Naive thymus-derived CD4-positive, alpha-beta T cell (primary cell): ENCODE measurements at places on chromosomes 1 and 21.

DNA sequence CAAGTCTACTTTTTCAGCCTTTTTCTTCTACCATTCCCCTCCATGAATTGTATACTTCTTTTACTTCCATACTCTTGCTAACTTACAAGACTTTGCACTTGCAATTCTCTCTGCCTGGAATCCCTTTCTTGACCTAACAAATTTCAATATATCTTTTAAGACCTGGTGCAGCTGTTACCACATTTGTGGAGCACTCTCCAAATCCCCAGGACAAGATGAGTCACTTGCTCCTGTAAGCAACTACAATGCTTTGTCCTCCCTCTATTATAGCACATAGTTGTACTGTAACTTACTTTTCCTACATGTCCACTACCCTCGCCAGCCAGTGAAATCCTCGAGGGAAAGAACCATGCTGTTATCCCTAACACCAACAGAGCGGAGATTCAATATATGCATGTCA is 43.1 kb downstream of the WARS2 start:
- DNase-seq, result no peak

GRCh38 chr1:246398126-246398813 is 108.8 kb downstream of the SMYD3 start:
- no peak for DNase-seq

DNA sequence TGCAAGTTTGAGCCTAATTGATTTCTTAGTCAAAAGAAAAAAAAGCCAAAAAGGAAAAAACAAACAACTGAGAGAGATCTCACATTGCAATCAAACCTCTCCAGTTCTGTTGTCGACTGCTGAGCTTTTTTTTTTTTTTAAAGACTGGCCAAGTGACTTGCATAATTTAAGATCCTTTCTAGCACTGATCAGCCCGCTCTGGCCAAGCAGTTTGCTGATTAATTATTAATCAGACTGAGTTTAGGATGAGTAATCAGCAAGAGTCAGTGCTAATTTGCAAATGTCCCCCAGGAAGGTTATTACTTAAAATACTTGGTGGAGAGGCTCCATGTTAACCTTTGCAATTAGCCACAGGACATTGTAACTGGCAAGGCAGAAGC is 39.3 kb downstream of the HMGB4 start:
- no peak for DNase-seq

- DNase-seq, result no peak
Measured at GRCh38 chr1:87122243-87122642, 206.4 kb upstream of the LMO4 start.

- DNase-seq, result no peak
Measured at GRCh38 chr1:201457508-201457960, 11.5 kb downstream of the PHLDA3 start.

DNA sequence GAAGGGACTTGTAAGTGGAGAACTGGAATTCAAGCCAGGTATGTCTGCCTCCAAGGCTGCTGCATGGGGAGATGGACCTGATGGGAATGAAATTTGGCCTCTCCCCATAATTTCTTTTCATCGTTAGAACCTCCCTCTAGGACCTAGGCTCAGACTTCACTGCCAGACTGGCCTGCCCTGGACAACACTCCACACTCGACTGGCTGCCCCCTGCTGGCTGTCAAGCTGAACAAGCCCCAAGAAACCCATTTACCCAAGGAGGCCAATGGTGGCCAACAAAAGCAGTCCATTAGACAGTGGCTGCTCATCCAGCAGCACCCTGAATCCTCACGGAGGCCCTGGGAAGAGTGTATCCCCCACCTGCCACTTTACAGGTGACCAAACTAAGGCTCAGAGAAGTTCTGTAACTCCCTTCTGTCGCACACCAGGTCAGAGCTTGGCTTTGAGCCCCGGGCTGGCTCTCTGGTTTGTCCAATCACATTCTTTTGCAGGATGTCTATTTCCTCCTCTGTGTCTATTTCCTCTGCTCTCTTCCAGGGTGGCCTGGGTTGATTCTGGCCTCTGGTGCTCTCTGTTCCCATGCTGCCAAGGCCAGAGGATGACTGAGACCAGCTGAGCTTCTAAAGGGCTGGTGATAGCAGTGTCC is 3.8 kb downstream of the RNF186 start:
- peak; percentile 53 for DNase-seq

- DNase-seq, result no peak
Measured at GRCh38 chr1:231576804-231577718, 48.6 kb downstream of the TSNAX start.

DNA sequence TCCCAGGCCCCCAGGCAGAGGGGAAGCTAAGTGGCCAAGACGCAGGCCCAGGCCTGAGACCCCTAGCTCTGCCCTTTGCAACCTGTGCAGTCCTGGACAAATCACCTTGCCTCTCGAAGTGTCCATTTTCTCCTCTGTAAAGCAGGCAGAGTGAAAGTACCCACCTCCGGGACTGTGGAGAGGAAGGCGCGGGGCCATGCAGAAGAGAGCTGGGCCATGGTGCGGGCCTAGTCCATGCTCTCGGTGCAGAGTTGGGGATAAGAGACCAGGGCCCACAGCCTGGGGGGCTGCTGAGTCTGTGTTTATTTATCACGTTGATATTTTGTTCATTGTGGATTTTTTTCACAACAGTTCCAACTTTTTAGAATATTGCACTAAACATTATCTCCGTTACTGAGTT is 160.2 kb upstream of the VAMP3 start:
- DNase-seq, result no peak

- DNase-seq, result peak; percentile 0
Measured at GRCh38 chr21:39715804-39716397, 29.1 kb upstream of the IGSF5 start.
